Motor neuron (in vitro differentiated cells): ENCODE measurements at places on chromosomes 16 and 17. TPM values are rescaled to one million over a fixed set of nuclear protein-coding genes. Genes with fewer than 3 reads are reported as not detected.
A peak's percentile ranks its signal among the peaks of the same experiment; 100 is the strongest.

- ATAC-seq = peak; percentile 66
Measured at GRCh38 chr17:43927060-43927864, 15.0 kb downstream of the PPY start.

ZDHHC1 gene
- 14.6 and 14.9 TPM in 2 replicates for total RNA-seq

FASN gene
- total RNA-seq = 226 and 333 TPM in 2 replicates

GRCh38 chr16:11165349-11165748 lies 90.7 kb downstream of the SOCS1 start:
- ATAC-seq = no peak

DNA sequence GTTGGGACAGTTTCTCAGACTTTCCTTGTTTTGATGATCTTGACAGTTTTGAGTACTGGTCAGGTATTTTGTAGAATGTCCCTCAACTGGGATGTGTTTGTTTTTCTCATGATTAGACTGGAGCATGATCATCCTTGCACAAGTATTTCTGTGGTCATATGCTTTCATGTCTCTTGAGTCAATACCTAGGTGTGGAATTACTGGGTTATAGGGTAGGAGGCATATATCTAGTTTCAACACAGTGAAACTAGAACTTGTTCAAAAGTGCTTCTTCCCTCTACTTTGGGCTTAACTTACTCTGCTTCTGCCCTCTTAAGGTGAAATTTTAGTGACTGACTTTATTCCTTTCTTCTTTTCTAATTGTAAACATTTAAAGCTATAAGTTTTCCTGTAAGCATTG lies 30.1 kb downstream of the IKZF3 start:
- no peak for ATAC-seq

DNA sequence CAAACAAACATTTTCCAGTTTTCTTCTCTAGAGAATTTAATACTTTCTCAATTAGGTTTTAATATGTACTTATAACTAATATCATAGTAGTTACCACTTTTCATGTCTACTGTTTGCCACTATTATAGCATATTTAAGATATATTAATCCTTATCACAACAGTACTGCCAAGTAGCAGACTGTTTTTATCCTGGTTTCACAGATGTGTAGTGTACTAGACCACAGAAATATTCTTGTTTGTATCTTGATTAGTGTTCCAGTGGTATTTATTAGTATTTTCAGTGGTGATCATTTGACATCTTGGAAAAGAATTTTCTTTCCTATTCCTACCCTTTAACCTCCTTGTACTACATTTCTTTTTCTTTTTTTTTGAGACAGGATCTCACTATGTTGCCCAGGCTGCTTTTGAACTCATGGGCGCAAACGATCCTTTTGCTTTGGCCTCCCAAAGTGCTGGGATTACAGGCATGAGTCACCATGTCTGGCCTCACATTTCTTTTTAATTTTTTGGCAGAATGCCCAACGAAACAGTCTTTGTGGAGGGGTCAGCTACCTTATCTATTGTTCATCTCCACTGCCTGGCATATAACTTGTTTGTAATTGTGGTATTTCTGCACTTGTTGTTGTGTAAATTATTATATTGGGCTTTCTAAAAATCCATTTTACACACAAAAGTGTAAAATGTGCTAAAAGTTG lies 27.2 kb downstream of the MAP2K4 start:
- no peak for ATAC-seq

DNA sequence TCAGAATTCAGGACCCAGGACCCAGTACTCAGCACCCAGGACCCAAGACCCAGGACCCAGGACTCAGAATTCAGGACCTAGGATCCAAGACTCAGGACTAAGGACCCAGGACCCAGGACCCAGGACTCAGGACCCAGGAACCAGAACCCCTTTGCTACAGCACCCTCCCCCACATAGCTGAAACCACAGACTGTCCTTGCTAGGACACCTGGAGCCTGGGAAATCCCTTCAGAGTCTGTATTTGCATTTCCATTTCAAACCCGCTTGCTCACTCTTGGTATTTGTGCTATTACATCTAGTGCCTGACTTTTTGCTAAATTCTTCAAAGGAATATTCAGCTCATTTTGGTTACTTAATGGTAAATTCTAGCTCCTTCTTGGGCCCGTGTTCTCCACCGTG lies 275.8 kb upstream of the MAF start:
- ATAC-seq = no peak

DNA sequence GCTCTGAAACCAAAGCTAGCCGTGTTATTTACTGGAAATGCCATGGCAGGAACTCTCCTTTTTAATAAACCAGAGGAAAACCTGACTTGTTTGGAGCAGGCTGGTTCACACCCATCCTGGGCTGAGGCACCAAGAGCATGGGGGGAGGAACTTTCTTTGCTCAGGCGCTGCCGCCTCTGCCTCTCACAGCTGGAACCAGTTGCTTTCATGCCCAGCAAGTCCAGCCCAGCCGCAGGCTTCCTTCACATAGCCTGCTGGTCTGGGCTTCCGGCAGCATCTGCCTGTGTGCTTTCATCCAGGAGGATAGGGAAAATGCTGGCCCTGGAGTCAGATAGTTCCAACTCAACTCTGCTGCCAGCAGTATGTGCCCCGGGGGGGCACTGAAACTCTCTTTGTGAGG lies 88.1 kb upstream of the ASIC2 start:
- peak; percentile 38 for ATAC-seq

GRCh38 chr17:62043602-62044001 lies 21.5 kb downstream of the MED13 start:
- ATAC-seq = no peak

DNA sequence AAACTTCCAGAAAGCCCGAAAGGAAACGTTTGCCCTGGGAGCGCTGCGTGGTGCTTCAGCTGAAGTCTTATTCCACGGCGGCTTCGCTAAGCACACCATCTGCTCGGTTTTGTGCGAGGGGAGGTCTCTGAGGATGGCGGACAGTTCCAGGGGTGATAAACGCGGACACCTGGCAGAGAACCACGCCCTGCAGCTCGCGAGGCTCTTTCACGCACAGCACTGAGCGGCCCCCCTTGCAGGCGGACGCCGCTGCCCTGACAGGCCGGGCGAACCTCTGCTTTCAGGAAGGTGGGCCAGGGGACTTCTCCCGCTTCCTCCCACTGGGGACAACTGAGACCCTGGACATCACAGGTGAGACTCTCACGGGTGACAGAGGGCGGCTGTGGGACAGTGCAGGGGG lies 3.7 kb downstream of the MVD start:
- ATAC-seq = no peak

- ATAC-seq = no peak
Measured at GRCh38 chr17:42457107-42457792, 1.4 kb upstream of the ATP6V0A1 start.

GRCh38 chr17:42673885-42674754 lies 2.7 kb downstream of the PLEKHH3 start:
- ATAC-seq = no peak

MYH11 gene
- 1.1 and 3.1 TPM in 2 replicates for total RNA-seq

GRCh38 chr17:39750131-39751015 lies 12.6 kb downstream of the GRB7 start:
- ATAC-seq = no peak

DNA sequence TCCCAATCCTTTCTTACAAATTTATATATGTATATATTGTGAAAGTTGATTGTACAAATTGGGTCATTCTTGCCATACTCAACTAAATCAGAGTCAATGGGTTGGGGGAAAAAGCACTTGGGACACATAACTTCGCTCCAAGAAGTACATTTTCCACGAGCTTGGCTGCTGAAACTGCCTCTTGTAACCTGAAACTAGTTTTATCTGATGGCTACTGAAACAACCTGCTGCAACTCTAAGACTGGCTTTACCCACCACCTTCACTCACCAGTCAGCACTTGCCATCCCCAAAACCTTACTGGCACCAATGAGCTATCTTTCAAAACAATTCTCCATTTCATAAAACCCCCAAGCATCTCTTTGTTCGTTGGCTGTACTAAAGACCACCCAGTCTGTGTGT lies 14.5 kb upstream of the MYCBPAP start:
- no peak for ATAC-seq

DNA sequence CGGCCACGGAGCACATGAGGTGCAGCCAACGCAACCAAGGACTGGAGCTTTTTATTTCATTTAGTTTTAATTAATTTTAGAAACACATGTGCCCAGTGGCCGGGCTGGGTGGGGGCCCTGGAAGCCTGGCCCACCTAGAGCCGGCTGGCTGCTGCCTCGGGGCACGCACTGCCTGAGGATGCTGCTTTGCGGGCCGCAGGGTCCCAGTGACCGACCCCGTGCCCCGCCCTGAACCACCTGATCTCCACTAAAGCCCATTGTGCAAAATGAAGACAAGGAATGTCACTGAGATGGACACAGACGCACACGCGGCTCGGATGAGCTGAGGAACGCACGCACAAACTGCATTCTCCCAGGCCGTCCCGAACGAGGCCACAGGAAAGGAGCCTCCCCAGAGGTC lies 39.6 kb downstream of the LMF1 start:
- ATAC-seq = no peak

DNA sequence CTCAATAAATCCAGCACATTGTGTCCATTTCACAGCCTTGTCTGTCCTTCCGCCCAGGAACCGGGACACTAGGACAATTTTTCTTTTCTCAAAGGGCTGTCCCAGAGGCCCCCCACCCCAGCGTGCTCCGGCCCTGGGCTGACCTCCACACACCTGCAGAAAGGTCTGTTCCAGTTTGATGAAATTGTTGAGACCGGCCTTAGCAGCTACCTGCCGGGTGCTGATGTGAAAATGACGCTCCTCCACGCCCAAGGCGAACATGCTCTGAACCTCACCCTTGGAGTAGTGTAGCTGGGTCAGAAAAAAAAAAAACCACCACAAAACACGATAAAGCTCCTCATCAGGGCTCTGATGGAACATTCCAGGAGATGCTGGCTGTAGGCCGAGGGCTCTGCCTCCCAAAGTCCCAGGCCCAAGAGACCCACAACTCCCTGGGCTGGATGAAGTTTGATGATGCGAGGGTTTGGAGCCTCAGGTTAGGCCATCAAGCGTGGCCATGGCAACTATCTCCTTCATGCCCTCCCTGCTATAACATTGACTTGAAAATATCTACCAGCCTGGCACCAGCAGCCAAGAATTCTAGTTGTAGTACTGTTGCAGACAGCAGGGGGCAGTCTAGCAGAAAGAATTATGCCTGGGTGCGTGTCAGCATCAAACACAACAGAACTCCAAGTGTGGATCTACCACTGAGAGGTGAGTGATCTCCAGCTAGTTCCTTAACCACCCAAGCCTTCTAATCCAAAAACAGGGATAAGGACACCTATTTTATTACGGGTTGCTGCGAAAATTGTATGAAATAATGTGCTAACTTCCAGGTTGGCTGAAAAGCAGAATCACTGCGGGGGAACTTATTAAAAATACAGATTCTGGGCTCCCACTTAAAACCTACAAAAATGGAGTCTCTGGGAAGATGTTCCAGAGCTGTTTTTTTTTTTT lies 62.1 kb downstream of the RMI2 start:
- no peak for ATAC-seq

DNA sequence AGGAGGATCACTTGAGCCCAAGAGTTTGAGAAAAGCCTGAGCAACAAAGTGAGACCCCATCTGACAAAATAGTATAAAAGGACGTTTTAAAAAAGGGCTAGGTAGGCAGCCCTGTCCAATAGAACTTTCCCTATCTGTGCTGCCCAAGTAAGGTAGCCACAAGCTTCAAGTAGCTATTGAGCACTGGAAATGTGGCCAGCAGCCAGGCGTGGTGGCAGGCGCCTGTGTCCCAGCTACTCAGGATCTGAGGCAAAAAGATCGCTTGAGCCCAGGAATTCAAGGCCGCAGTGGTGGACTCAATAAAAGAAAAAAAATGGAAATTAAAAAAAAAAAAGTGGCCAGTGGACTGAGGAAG lies 1.5 kb upstream of the NQO1 start:
- no peak for ATAC-seq

- ATAC-seq = no peak
Measured at GRCh38 chr17:74563358-74563757, 4.0 kb downstream of the CD300H start.

GRCh38 chr17:16491703-16492612 lies at the start of gene LRRC75A:
Gene LRRC75A, minus strand, starts transcription at chr17:16492193. Its CDS starts 203 bp downstream, at chr17:16491990.
- ATAC-seq = peak; percentile 87

GRCh38 chr17:76556765-76557367 lies 17.0 kb downstream of the PRCD start:
- no peak for ATAC-seq

DNA sequence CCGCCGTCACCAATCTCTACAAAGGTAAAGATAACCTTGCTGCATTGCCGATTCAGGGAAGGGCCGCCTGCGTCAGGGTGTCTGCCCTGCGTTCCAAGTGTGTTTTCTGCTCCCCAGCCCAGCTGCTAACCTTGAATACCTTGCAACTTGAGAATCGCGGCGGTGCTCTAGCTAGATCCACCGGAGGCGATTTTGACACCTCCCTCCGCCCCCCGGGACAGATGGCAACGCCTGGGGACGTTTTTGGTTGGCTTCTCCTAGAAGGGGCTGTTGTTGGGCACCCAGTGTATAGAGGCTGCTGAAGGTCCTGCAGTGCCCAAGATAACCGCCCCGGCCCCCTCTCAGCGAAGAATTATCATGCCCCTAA lies 1.5 kb downstream of the HAPSTR1 start:
- no peak for ATAC-seq

- no peak for ATAC-seq
Measured at GRCh38 chr17:30956764-30957374, 14.0 kb upstream of the RNF135 start.

GRCh38 chr17:59753522-59754467 lies 46.3 kb downstream of the VMP1 start:
- peak; percentile 75 for ATAC-seq

ORMDL3 gene
- 47.2 and 47.9 TPM in 2 replicates for total RNA-seq

DNA sequence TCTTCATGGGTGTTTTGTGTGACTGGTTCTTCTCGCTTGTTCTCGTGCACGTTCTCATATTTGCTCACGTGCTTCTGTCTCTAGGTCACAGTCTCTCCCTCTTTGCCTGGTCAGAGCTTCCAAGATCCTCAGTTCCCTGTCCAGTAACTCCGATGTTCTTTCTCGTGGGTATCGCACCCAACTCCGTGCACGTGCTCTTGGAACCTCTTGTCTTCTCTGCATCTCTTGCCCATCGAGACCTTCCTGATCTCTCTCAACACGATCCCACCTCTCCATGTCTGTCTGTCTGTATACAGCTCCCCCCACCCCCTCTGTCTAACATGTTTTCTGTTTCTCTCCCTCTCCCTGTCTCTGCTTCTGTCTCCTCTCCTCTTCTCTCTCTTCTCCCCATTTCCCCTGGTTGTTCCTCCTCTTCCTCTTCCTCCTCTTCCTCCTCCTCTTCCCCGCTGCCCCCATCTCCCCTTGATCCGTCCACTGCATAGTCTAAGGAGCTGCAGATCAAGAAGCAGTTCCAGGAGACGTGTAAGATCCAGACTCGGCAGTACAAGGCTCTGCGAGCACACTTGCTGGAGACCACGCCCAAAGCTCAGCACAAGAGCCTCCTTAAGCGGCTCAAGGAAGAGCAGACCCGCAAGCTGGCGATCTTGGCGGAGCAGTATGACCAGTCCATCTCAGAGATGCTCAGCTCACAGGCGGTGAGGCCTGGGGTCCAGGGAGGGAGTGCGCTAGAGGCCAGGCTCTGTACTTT lies 6.1 kb downstream of the HIRIP3 start:
- ATAC-seq = no peak
